Head of caudate nucleus (tissue), 42 donors: ENCODE measurements at places on chromosomes 7 and 10.
A peak's percentile ranks its signal among the peaks of the same experiment; 100 is the strongest.

DNA sequence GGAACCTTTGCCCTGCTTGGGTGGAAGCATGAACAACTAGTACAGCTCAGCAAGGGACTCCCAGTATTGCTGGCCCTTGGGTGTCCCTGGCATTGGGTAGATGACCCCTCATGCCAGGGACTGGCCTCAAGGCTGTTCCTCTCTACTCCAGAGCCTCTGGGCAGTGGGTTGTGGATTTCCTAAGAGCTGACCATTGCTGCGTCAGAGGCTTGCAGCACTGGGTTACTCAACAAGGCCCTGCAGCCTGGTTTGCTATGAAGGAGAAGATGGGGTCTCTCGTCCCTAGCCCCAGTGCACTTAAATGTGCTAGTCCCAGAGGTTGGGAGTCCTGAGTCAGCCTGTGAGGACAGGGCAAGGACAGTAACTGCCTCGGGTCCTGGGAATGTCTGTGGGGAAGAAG, 2.5 kb downstream of the VSIR start:
- DNase-seq = no peak

- DNase-seq = no peak
These were observed 137.2 kb downstream of the LRMDA start for GRCh38 chr10:75568450-75569130.

- no peak for DNase-seq
These were observed 212.8 kb downstream of the IPMK start for GRCh38 chr10:58054881-58055280.

- DNase-seq = peak; percentile 39
These were observed at the start of gene WNT16 for GRCh38 chr7:121328508-121329190. TSS of gene WNT16 (plus strand) at chr7:121329000. CDS start at chr7:121329293, 293 bp downstream.

- DNase-seq = no peak
These were observed 10.3 kb downstream of the AKR1B1 start for GRCh38 chr7:134448356-134449229.

GRCh38 chr7:157622000-157622399, 285.2 kb downstream of the DNAJB6 start:
- no peak for DNase-seq

DNA sequence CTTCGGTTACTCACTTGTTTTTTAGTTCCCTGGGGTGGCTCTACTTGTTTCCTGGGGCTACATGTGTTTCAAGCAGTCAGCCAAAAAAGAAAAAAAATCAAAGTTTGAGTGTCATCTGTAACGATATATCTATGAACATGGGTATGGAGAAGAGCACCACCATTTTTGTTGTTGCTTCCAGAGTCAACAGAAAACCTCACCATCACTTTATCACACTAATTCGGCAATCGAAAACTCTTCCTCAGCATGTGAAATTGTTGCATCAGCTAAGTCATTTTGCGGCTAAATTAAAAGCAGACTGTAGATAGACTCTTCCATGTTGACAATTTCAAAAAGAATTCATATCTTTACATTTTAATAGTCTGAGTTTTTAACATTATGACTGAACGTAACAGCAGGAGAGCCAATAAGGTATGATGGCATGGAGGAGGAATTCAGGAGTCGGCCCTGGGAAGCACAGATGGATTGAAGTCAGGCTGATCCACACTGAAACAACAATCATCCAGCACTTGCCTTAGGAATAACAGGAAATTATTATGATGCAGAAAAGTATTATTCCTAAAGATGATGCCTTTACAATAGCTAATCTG, 455.7 kb upstream of the KLF6 start:
- no peak for DNase-seq

DNA sequence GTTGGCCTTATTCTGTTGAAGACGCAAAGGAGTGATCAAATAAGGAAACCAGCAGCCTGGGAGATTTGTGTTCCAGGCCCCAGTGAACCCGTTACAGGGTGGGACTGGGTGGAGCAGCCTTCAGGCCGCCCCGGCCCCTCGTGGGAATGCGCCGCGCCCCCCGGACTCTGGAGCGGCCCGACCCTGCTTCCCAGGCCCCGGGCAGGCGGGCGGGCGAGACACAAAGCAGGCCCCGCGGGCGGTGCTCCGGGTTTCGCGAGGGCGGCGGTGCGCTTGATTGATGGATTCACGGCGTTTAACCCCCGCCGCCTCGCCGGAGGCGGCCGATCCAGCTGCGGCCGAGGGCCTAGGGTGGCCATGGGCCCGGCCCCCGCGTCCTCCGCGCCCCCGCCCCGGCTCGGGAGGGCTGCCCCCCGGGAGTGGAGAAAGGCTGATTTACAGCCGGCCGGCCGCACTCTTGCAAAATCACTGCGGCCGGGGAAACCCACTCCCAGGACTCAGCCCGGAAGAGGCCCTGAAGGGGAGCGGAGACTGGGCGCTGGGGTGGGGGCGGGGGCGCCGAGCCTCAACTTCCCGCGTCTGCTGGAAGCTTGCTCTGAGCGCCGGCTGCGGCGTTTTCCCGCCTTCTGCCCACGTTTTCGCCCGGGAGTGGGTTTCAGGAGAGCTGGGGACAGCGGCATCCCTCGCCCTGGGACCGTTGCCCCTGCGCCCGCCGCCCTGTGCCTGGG, 299.6 kb upstream of the NFE2L3 start:
- DNase-seq = no peak

GRCh38 chr7:132102391-132102790, 473.9 kb downstream of the PLXNA4 start:
- DNase-seq = no peak

DNA sequence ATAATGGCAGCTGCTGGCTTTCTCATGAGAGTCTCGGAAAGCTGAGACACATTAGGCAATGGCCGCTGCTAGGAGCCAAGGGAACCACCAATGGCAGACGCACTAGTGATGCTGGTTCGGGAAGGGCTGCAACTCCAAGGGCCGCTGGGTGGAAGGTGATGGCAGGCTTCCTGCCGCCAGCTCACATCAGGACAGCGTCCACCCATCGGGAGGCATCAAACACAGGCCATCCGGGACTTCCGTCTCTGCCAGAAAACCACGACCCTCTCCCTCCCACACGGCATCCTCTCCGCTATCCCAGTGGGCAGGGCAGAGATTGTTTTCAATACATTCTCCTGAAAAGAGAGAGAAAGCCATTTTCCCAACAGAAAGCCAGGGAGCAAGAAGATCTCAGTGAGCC, 27.5 kb upstream of the EGFR start:
- no peak for DNase-seq

- DNase-seq = no peak
These were observed 34.1 kb upstream of the IFRD1 start for GRCh38 chr7:112416127-112416526.

- DNase-seq = no peak
These were observed 9.0 kb downstream of the AEBP1 start for GRCh38 chr7:44112997-44113763.

DNA sequence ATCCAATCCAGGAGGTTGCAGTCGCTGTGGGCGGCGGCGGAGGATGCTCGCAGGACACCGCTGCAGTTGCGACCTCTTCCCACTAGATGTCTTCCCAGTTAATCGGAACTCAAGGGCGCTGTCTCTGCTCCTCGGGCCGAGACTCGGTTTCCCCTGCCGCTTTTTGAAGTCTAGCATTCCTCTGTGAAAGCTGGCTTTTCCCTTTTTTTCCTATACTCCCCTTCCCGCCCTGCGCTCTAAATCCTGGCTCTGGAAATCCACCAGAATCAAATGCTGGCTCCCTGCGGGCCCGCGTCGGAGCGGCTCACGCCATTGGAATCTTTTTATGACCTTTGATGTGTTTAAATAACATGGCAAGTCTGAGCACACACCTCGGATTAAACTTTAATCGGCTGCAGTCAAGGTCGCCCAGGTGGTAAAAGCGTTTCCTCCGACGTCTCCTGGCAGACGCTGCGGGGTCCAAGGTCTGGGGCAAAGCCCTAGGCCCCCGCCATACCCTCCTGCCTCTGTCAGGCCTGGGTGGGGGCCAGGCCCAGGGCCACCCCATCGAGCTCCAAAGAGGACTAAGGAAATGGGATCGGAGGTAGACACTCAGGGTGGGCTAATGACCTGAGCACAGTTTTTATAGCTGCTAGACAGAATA, 10.7 kb upstream of the HOXA13 start:
- DNase-seq = peak; percentile 70

DNA sequence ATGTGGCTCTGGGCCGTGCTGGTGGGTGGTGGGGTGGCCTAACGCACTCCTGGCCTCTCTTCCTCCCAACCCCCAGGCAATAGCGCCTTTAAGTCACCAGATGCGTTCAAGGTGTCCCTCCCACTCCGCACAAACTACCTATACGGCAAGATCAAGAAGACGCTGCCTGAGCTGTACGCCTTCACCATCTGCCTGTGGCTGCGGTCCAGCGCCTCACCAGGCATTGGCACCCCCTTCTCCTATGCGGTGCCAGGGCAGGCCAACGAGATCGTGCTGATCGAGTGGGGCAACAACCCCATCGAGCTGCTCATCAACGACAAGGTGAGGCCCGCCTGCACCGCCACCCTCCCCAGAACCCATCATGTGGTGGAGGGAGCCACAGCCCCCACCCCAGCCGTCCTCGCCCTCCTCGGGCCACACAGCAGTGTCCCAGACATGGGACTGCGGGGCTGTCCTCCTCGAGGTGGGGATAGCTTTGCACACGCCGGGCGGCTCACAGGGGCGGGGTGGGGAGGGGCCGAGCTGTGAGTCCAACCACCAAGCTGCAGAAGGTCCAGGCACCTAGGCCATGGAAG, 7.8 kb downstream of the NPTX2 start:
- no peak for DNase-seq

GRCh38 chr10:36515319-36515718, 610.1 kb upstream of the ANKRD30A start:
- no peak for DNase-seq

- no peak for DNase-seq
These were observed 49.2 kb upstream of the CDK1 start for GRCh38 chr10:60729106-60729505.

DNA sequence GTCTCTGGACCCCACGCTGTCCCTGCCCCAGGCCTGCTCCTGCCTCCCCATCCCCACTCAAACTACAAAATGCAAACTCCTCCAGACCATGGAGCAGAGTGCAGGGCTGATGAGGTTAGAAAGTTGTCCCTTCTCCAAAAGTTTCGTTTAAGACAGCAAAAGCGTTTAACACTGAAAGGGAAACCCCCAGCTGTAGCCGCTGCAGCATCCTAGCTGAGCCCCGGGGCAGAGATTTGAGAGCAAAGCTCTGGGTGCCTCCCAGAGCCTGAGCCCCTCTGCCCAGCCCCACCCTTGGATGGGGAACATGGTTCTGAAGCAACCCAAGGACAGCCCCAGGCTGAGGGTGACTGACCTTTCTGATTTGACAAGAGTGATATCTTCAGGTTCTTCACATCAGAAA, 52.8 kb upstream of the ENO4 start:
- DNase-seq = no peak

DNA sequence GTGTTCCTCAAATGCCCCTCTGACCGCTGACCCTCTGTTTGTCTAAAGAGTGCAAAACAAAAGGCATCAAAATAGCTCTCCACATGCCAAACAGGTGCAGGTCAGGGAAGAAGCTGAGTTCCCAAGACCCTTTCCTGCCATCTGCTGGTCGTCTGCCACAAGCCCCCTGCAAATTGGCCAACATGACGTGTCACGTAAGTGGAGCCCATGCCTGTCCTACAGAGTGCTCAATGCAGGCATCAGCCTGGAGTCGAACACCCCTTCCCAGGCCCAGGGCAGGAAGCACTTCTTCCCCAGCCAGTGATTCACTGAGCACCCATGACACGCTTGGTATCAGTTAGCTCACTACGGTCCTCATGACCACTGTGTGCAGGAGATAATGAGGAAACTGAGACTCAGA, 14.1 kb downstream of the TMEM72 start:
- no peak for DNase-seq

- DNase-seq = no peak
These were observed 38.4 kb downstream of the SYPL1 start for GRCh38 chr7:106073701-106074100.

DNA sequence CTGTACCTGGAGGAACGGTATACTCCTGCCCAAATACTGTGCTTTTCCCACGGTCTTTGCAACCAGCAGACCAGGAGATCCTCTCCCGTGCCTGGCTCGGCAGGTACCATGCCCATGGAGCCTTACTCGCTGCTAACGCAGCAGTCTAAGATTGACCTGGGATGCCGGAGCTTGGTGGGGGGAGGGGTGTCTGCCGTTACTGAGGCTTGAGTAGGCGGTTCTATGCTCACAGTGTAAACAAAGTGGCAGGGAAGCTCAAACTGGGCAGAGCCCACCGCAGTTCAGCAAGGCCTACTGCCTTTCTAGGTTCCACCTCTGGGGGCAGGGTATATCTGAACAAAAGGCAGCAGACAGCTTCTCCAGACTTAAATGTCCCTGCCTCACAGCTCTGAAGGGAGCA, 22.7 kb downstream of the VPS41 start:
- DNase-seq = no peak

- DNase-seq = no peak
These were observed 64.0 kb downstream of the HYCC1 start for GRCh38 chr7:22949944-22950343.

- peak; percentile 19 for DNase-seq
These were observed 27.0 kb downstream of the LMOD2 start for GRCh38 chr7:123682690-123683089.

DNA sequence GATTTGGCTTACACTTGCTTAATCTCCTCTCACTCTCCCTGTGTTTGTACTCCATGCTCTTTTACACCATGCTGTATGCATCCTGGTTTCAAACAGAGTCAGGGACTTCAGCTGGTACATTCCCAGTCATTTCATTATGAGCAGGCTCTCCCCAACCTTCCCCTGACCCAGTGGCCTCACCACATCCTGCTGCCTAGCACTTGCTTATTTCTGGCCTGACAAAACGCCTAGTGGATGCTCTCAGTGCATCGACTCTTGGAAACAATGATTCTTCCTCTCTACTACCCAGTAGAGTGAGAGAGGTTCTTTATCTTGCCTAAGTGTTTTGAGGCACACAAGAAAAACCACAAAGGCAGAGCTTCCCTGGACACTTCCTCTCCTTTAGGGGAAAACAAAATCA, 63.4 kb downstream of the CAV1 start:
- DNase-seq = no peak

- DNase-seq = no peak
These were observed 33.0 kb downstream of the OAT start for GRCh38 chr10:124385627-124386185.

DNA sequence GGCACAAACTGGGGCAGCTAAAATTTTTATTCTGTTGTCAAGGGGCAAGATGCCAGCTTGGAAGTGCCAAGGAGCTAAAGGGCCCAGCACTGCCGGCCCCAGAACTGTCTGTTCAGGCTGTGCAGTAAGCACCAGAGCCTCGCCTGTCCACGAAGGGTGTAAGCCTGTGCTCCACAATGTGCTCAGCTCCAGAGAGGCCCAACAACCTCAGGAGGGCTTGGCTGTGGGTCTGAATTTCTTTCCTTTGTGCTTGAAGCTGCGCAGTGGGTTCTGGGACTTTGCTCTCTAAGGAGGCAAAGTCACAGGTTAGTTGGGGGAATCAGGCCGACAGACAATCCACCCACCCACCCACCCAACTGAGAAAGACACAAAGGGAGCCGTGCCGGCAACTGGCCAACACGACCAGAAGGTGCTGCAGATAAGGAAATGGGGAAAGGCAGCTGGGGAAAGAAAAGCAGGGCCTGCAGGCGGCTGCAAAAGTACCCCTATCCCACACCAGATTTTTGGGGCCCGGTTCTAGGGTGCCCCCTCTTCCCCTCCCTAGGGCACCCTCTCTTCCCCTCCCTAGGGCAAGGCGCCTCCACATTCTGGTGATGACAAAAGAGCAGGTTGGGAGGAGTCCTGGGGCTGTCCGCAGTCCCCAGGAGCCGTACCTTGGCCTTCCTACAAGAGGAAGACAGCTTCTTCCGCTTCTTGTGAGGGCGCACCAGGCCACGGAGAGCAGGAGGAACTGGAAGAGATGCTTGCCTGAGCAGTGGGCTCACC, 7.7 kb downstream of the DDX56 start:
- no peak for DNase-seq
